ENCODE measurements at places on chromosomes 5 and 9.

DNA sequence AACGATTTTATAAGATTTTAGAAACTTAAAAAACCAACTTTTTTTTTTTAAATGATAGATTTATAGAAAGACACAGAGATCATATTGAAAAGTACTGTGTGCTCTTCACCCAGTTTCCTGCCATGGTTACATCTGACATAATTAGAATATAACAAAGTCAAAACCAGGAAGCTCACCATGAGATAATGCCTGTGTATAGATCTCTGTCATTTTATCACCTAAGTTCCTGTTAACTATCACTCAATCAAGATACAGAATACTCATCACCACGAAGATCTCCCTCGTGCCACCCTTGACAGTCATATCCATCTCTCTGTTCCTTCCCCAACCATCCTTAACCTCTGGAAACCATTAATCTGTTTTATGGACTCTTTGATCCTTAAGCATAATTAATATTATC, 39.1 kb downstream of the POC5 start:
- DNase-seq, result no peak

DNA sequence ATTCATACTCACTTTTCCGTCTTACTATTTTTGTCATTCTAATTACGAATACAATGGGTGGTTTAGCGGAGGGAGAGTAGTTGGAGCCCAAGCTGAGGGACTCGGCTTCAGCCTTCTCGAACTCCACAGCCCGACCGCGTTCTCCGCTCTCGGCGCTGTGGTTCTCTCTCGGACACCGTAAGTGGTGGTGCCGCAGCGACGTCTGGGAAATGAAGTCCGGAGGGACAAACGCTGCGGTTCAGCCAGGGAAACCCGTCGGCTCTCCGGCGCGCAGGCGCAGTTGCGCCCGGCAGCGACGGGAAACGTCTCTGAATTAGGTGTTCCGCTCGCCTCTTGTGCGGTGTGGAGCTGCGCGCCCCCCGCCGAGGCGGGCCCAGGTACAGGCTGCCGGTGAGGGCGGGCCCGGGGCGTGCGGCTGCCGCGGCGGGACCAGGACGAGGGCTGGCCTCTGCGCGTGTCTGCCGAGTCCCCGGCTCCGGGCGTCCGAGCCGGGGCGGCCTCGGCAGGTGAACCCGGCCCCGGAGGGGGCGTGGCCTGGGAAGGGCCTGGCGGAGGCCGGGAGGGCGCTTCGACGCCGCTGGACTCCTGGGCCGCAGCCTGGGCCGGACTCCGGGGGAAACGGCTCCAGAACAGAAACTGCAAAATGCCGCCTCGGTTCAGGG, at the start of gene ZNF879:
Gene ZNF879, plus strand, starts transcription at position 277 of the 662 bp plus-strand sequence. CDS start 1,201 bp downstream, outside the sequence.
- peak; percentile 97 for DNase-seq

GRCh38 chr5:66223637-66224036, 79.5 kb downstream of the SREK1 start:
- DNase-seq, result no peak

GRCh38 chr9:133420392-133420827, 1.8 kb upstream of the ADAMTS13 start:
- no peak for DNase-seq

- DNase-seq, result no peak
Observed at GRCh38 chr5:34563269-34563668, 92.9 kb upstream of the RAI14 start.

DNA sequence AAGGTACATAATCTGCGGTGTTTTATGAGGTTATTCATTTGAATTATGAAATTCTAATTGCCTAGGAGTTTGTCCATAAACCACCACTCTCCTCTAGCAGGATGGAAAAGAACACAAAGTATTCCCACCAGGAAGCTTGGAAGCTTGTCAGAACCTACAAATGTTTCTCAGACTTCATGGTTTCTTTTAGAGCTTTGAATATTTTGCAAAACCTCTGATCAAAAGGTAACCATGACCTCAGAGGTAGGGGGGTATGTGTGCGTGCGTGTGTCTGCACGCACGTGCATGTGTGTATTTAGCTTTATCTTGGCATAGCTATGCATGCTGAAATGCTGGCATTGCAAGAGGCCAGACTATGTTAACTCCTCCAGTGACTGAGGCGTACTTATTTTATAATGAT, 847.0 kb downstream of the TLE1 start:
- DNase-seq, result no peak

Measured in GM03348 (cell line).